DMS79 treated with DMSO at 0.1 percent for 48 hours (cell line): ENCODE measurements at places on chromosomes 3 and 15.
A peak's percentile ranks its signal among the peaks of the same experiment; 100 is the strongest.

- DNase-seq = no peak
These were observed 95.4 kb downstream of the ISL2 start for GRCh38 chr15:76431971-76432370.

- no peak for DNase-seq
These were observed 337.1 kb downstream of the IL20RB start for GRCh38 chr3:137294839-137295238.

DNA sequence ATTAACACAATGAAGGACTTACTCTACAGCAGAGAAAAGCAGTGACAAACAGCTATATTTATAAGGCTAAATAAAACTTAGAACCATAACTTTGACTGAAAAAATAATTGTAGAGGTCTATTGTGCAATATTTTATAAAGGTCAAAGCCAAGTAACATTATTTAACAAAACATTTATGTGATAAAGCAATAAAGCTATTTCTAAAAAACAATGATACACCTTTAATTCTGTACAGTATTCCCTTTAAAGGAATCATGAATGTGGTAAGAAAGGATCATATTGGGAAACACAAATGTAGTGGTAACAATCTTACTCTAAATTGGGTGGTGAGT is 236.4 kb downstream of the ISL2 start:
- no peak for DNase-seq

DNA sequence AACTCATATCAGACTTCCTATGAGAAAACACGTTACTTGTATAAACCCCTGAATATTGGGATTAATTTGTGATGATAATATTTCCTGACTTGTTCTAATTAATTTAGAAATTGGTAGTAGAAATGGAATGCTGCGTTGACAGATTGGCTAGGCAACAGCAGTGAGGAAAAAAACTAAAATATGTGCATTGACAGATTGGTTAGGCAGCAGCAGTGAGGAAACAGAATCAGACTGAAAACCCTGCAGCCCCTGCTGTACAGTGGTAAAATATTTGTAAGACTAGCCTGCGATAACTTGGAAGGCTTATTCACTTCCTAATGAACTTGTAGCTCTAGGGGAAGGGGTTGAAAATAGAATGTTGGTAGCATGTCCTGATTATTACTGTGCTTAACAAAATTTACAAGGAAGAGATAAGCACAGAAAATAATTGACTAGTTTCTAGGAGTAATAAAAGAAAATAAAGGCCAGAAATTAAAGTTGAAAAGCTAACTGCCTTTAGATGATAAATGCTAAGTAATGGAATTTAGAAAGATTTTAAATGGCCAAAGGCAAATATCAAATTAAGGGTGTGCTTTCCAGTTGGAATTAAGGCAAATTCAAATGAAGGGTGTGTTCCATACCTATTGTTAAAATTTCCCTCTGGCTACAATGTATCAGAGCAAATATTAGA is 29.9 kb upstream of the IL16 start:
- no peak for DNase-seq

DNA sequence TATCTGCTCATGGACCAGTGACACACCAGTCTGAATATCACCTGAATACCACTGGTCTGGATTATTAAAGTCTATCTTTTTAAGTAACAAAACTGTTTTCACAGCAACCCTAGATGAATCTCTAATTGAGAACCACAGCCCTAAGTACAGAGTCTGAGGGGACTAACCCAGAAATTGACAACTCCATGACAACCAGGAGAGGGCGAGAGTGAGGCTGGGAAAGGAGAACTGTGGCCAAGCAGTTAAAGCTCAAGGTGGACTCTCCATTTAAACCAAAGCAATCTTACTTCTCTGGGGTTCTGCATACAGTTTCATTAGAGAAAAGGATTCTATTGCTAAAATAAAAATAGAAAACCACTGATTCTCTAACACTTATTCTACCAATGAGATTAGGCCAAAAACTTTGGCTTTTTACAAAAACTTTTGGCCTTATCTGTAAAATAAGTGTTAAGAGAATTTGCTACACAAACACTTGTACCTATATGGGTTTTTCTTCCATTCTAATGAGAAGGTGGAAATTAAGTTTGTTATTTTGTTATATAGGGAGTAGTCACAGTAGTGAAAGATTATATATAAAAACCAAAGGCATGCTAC is 11.4 kb downstream of the NEK10 start:
- no peak for DNase-seq

DNA sequence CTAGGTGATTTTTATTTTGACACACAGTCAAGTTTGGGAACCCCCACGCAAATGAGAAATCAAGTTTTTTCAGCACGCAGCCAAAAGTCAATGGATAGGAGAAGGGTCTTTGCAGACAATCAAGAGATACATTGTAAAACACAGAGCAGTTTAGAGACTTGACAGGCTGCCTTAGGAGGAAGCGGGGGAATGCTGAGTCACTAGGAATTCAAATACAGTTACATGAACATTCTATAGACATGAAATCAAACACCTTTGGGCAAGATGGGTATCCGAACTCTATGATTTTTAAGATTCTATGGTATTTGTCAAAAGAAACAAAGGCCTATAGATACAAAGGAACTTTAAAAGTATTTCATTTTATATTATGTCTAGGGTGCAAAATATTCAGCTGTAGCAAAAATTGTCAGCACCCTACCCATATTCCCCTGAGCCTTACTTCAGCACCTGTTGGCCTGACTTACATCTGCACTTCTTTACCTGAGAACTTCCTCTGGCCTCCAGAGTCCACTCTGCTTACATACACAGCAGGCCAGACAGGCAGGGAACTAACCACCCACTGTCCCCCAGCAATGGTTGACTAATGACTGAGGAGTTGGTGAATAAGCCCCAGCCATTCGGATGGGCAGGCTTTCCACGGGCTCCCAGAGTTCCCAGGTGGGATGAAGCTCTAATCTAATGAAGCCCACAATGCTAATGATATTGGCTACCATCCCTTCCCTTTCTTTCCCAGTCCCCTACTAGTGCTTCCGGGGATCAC is 289.3 kb upstream of the RORA start:
- DNase-seq = no peak

- DNase-seq = no peak
These were observed 11.6 kb downstream of the PCSK6 start for GRCh38 chr15:101477851-101478362.

GRCh38 chr15:92097474-92098178 is 244.1 kb downstream of the SLCO3A1 start:
- DNase-seq = peak; percentile 62

DNA sequence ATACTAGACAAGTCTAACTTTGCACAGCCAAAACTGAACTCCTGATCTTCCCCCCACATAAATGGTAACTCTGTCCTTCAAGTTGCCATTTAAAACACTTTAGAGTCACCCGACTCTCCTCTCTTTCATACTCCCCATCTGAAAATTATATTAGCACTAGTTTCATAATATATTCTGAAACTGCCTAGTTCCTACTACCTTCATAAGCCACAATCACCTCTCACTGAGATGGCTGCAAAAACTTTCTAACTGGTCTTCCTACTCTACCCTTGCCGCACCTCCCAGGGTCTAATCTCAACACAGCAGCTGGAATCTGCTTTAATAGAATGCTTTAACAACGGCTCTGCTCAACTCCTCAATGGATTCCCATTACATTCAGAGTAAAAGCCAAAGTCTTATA is 55.0 kb downstream of the GLB1 start:
- no peak for DNase-seq

- no peak for DNase-seq
These were observed 166.6 kb downstream of the BBX start for GRCh38 chr3:107689355-107689754.

- DNase-seq = no peak
These were observed 26.7 kb downstream of the PGPEP1L start for GRCh38 chr15:98980899-98981228.

DNA sequence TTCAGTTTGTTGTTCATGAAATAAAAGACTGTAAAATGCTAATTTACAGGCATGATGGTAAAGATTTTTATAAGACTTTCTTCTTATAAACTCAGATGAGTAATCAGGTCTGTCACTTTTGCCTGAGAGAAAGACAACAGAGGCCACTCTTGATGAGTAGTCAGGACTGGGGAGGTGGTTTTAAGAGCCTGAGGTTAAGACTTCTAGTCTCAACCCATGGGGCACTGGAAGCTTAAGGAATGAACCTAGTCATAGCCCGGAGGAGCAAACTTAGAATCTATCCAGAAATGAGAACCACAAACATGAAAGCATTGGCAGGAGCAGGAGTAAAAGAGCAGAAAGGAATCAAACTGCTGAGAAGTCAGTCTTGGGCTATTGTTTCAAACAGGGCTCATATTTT is 846.3 kb upstream of the ARPP21 start:
- no peak for DNase-seq

- no peak for DNase-seq
These were observed 70.8 kb downstream of the ADAM10 start for GRCh38 chr15:58678683-58679082.

- DNase-seq = no peak
These were observed 342.3 kb upstream of the CFAP20DC start for GRCh38 chr3:59392116-59392515.

GRCh38 chr15:65405791-65406423 is 16.8 kb downstream of the IGDCC4 start:
- DNase-seq = no peak

DNA sequence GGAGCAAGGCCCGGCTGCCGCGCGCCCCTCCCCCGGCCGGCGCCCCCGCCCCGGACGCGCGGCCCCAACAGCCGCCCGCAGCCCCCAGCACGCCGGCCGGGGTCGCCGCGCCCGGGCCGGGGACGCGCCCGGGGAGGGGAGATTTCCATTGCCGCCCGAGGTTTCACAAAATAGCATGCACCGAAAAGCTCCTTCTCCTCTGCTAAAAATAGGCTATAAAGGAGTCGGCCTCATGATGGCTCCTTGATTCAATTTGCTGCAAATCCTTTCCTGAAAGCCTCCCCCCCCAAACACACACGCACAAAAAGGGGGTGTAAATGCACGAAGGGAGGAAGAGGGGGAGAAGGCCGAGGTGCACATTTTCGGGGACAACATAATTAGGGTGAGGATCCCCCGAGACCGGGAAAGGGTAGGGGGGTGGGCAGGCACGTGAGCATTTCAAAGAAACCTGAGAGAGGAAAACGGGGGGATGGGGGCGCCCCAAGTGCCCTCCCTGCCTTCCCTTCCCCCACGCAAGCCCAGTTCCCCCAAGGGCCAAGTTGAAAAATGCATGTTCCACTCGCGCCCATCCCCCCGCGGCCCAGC is 734 bp downstream of the TBL1XR1 start:
- DNase-seq = peak; percentile 35

- no peak for DNase-seq
These were observed 1080.9 kb upstream of the CADM2 start for GRCh38 chr3:83877910-83878309.

GRCh38 chr3:63972987-63973386 is 50.3 kb downstream of the PSMD6 start:
- DNase-seq = no peak

GRCh38 chr3:134361162-134361835 is 12.9 kb downstream of the AMOTL2 start:
- DNase-seq = no peak

GRCh38 chr3:83622526-83622925 is 1336.3 kb upstream of the CADM2 start:
- DNase-seq = no peak

DNA sequence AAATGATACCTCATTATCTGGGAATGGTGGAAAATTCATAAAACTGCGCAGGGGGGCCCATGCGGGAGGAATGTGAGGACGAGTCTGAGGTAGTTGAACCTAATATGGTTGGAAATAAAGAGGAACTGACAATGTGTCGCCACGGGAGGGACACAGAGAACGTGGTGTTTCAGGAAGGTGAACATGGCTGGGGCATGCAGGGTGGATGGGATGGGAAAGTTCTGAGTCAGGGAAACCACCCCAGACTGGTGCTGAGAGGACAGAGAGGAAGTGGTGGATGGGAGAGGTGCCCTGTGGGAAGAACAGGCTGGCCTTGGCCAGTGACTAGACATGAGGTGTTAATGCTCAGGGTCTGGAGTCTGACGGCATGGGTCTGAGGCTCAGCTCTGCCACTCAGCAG is 137.1 kb upstream of the WNT5A start:
- no peak for DNase-seq

DNA sequence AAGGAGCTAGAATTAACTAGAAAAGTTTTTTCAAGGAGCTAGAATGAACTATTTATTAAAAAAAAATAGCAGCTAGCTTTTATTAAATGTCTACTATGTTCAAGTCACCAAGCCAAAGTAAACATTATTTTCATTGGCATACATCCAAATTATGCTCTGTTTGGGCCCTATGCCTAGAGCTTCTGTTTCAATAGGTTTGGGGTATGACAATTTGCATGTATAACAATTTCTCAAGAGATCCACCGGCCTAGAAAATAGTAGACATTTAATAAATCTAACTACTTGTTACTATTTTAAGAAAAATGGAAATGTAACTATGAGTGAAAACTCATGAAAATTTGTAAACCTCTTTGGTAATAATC is 8.0 kb downstream of the GABRR3 start:
- peak; percentile 99 for DNase-seq

- DNase-seq = no peak
These were observed 48.5 kb downstream of the RGMA start for GRCh38 chr15:93040288-93041158.

GRCh38 chr3:14508966-14509795 is 31.0 kb downstream of the GRIP2 start:
- DNase-seq = no peak

- DNase-seq = no peak
These were observed 37.7 kb upstream of the SLC4A7 start for GRCh38 chr3:27521872-27522265.

GRCh38 chr3:94887065-94887464 is 824.2 kb downstream of the NSUN3 start:
- no peak for DNase-seq

- no peak for DNase-seq
These were observed 62.9 kb downstream of the EFCAB12 start for GRCh38 chr3:129365296-129366136.

- no peak for DNase-seq
These were observed 92.1 kb downstream of the SLC49A4 start for GRCh38 chr3:122886946-122887345.

- DNase-seq = no peak
These were observed 1.2 kb upstream of the SLC22A13 start for GRCh38 chr3:38264353-38264771.

DNA sequence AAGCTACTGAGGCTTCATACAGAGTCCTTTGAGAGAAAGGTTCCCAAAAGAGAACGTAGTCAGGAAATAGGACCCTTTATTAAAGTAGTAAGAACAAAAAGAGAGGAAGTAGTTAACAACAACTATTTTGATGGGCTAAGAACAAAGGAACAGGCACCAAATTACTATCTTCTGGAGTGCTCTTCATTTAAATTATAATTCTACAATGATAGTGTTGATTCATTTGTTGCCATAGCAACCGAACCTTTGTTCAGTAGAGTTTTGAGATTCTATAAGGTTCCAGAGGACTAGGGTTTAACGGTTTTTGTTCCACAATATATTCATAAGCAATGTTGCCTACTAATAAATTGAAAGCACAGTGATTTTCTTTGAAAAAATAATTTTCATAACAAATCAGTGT is 78.8 kb downstream of the CMSS1 start:
- DNase-seq = no peak

- no peak for DNase-seq
These were observed 11.1 kb downstream of the LRCH3 start for GRCh38 chr3:197801891-197802778.

GRCh38 chr15:39235084-39235795 is 345.6 kb upstream of the THBS1 start:
- DNase-seq = no peak
